PC-3 (cell line): ENCODE measurements at places on chromosomes 2 and 18.

- peak; percentile 68 for DNase-seq
- no peak overlapping the region for H3K27ac ChIP-seq
- H3K27me3 ChIP-seq, result peaks cover 16% of the 10 kb centered on the region
- no peaks in the 10 kb centered on the region for H3K4me1 ChIP-seq
- H3K4me3 ChIP-seq, result no peak overlapping the region
- no peaks in the 10 kb centered on the region for H3K36me3 ChIP-seq
These were observed 565.5 kb downstream of the CCDC85A start for GRCh38 chr2:56749152-56749752.

DNA sequence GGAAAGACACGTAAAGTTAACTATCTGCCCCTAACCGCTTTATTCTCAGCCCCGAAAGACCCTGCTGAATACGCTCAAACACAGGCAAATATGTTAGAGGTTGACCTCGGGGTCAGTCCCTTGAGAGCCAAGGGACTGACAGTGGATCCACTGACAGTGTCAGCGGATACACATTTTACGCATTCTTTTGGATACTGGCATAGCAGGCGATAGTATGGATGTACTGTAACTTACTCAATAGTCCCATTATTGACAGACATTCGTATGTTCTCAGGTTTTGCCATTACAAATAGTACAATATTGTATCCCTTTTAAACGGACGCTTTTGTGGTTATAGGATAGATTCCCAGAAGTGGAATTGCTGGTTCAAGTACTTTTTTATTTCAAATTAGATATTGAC lies 13.4 kb downstream of the ATP6V1B1 start:
- H3K27ac ChIP-seq, result no peak overlapping the region
- H3K36me3 ChIP-seq, result no peaks in the 10 kb centered on the region
- peaks cover 9% of the 10 kb centered on the region for H3K27me3 ChIP-seq
- no peak overlapping the region for H3K4me3 ChIP-seq
- peaks cover 28% of the 10 kb centered on the region for H3K4me1 ChIP-seq

DNA sequence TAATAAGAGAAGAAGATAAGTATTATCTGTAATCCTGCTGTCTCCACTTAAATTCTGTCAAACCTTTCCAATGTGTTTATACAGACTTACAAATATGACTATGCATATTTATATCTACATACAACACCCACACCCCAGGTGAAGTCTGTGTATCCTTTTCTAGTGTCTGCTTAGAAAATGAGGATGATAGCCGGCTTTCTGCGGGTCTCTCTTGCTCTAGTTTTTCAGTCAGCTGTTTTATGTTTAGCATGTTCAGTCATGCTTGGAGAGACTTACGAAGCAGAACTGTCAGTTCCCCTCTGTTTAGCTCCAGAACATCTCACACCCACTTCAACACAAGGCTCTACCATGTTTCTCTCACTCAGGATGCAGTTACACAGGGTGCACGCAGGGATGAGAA lies 137.3 kb upstream of the NFATC1 start:
- H3K36me3 ChIP-seq, result no peaks in the 10 kb centered on the region
- DNase-seq, result no peak
- H3K27ac ChIP-seq, result no peak overlapping the region
- H3K4me1 ChIP-seq, result no peaks in the 10 kb centered on the region
- H3K4me3 ChIP-seq, result no peak overlapping the region

- no peaks in the 10 kb centered on the region for H3K27me3 ChIP-seq
- DNase-seq, result no peak
- no peak overlapping the region for H3K27ac ChIP-seq
- no peaks in the 10 kb centered on the region for H3K4me1 ChIP-seq
These were observed 66.2 kb downstream of the SKA1 start for GRCh38 chr18:50441016-50441415.

- H3K4me1 ChIP-seq, result peaks cover 6% of the 10 kb centered on the region; the same call in 1 of the 2 replicates
- H3K27me3 ChIP-seq, result no peaks in the 10 kb centered on the region
- H3K4me3 ChIP-seq, result no peak overlapping the region
- no peak overlapping the region for H3K27ac ChIP-seq
- DNase-seq, result peak; percentile 63
- H3K36me3 ChIP-seq, result no peaks in the 10 kb centered on the region
These were observed 1167.9 kb downstream of the DSC3 start for GRCh38 chr18:29874519-29875098.

DNA sequence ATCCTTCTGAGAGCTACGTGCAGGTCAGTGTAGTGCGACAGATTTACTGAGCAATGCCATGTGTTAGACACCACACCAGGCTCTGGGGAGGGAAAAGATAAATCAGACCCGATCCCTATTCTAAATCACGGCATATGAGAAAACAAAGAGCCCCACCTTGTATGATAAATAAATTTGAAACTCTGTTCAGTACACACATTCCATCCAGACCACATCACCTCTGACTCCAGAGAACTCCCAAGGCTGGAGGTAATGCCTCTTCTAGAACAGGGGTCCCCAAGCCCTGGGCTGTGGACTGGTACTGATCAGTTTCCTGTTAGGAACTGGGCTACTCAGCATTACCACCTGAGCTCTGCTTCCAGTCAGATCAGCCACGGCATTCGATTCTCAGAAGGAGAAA lies 77.3 kb downstream of the QPCT start:
- no peak for DNase-seq
- no peak overlapping the region for H3K27ac ChIP-seq
- peaks cover 9% of the 10 kb centered on the region for H3K4me1 ChIP-seq
- no peaks in the 10 kb centered on the region for H3K36me3 ChIP-seq
- H3K4me3 ChIP-seq, result no peak overlapping the region
- H3K27me3 ChIP-seq, result no peaks in the 10 kb centered on the region

DNA sequence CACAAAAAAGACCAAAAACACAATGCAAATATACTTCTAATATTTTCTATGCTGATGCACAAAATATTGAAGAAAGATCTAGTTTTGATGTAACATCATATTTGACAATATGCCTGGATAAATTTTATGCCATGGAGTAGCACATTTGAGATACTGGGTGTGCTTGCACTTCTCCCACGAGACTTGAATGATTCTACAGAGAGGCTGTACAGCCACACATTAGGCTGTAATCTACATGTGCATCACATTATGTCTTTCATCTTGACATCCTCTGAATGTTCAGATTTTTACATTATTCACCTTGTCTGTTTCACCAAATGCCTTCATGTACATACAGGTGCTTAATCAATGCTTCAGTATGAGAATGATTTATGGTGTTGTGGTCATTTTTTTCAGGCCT lies 756.4 kb upstream of the CDH7 start:
- H3K27me3 ChIP-seq, result no peaks in the 10 kb centered on the region
- H3K36me3 ChIP-seq, result no peaks in the 10 kb centered on the region
- H3K4me3 ChIP-seq, result no peak overlapping the region
- no peak for DNase-seq

DNA sequence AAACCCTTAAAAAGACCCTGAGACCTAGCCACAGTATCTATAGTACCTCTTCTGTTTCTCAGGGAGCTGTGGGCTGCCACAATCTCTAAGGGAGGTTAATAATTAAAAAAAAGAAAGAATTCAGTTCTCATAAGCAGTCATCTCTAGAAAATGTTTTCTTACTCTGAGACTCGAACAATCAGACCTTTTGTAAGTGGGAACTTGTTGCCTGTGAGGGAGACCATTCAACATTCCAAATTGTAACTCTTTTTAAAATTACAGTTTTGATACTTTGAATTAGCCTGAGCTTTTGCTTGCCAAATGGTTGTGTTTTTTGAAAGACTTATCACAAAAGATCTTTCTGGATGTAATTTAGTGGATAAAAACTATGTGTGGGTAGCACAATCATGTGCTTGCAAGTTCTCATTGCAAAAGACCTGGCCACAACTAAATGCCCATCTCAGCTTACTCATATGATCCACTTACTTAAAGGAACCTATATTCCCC lies 33.3 kb downstream of the IL1R2 start:
- H3K27ac ChIP-seq, result no peak overlapping the region
- DNase-seq, result no peak
- no peaks in the 10 kb centered on the region for H3K27me3 ChIP-seq

DNA sequence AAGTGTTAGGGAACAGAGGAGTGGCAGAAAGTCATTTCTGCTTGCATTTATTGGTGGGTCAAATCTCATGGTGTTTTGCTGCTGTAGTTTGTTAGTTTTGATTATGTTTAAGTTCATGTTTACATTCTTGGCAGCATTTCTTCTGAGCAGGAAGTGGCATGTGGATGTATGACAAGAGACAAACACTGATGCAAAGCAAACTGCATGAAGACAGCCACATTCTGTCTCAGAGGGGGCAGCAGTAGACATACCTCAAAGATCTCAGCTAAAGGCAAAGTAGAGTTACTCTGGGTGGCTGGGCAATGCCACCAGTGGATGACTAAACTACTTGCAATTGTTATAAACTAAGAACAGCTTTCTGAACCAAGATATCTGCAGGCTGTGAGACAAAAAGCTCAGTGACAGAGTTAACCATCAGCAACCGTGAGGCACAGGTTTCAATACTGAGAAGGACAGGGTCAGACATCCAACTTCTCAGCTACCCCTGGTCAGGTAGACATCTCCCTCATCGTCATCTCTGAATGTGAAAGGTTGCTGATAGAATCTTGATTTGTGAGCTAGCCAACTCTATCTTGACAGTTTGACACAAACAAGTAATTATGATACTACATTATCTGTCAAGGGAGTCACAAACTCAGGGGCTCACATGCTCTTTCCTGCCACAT lies 16.4 kb downstream of the GALNT3 start:
- no peaks in the 10 kb centered on the region for H3K27me3 ChIP-seq
- peaks cover 37% of the 10 kb centered on the region for H3K4me1 ChIP-seq
- peak overlapping the region; percentile 36 for H3K4me3 ChIP-seq
- peaks cover 36% of the 10 kb centered on the region for H3K36me3 ChIP-seq
- DNase-seq, result peak; percentile 84

DNA sequence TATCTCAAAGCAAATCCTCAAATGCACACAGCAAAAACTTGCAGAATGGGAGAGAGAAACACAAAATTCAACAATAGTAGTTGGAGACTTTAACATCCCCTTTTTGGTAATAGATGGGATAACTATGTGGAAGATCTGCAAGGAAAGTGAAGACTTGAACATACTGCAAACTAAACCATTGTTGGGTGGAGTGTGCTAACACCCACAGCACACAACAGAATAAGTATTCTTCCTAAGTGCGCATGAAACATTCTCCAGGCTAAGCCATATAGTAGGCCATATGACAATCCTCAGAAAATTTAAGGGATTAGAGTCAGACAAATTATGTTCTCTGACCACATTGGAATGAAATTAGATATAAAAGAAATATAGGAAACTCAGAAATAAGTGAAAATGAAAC lies 230.6 kb downstream of the FBXO15 start:
- H3K27ac ChIP-seq, result no peak overlapping the region
- no peaks in the 10 kb centered on the region for H3K4me1 ChIP-seq
- H3K27me3 ChIP-seq, result peaks cover 17% of the 10 kb centered on the region
- H3K4me3 ChIP-seq, result no peak overlapping the region

DNA sequence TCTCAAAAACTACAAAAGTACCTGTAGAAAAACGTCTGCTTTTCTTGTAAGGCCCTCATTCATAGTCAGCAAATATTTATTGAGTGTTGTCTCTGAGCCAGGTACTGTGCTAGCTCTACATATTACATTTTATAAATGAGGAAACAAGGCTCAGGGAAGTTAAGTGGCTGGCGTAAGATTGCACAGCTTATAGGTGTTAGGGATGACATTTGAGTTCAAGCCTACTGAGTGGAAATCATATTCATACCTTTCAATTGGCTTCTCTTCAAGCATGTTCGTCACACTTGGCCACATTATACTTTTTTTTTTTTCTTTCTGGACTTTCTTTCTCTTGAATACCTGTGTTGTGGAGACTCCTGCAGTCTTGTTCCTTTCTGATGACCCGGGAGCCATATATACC lies 5.9 kb downstream of the NCOA1 start:
- H3K4me3 ChIP-seq, result no peak overlapping the region
- H3K27ac ChIP-seq, result no peak overlapping the region
- no peaks in the 10 kb centered on the region for H3K36me3 ChIP-seq

GRCh38 chr18:60668583-60668982 lies 296.0 kb upstream of the MC4R start:
- no peaks in the 10 kb centered on the region for H3K36me3 ChIP-seq
- no peaks in the 10 kb centered on the region for H3K4me1 ChIP-seq
- DNase-seq, result peak; percentile 25
- peaks cover 11% of the 10 kb centered on the region for H3K27me3 ChIP-seq

DNA sequence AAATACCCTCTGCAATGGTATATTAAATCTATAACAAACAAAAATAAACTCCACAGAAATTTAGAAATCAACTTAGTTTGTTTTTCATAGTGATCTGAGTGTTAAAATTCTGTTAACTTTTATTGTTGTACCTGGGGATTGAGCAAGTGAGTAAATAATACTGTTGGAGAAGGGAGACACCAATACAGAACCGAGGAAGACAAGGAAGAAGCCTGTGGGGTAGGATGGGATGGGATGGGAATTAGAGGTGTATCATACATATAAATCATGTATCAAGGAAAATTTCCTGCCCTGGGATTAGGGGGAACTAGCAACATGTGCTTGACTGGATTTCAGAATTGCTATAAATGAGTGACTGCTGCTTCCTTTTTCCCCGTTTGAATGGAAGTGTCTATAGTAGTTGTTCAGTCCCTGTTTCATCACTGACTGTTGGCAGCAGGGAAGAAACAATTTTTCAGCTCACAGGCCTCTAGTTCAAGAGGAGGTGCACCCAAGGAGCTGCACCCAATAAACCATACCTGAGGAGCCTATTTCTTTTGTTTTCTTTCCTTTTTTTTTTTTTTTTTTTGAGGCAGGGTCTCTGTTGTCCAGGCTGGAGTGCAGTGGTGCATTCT lies 53.1 kb downstream of the SP110 start:
- H3K36me3 ChIP-seq, result no peaks in the 10 kb centered on the region
- DNase-seq, result no peak
- H3K27me3 ChIP-seq, result no peaks in the 10 kb centered on the region
- H3K4me3 ChIP-seq, result no peak overlapping the region

- H3K4me1 ChIP-seq, result no peaks in the 10 kb centered on the region
- DNase-seq, result no peak
- no peak overlapping the region for H3K27ac ChIP-seq
- no peaks in the 10 kb centered on the region for H3K36me3 ChIP-seq
- H3K4me3 ChIP-seq, result no peak overlapping the region
These were observed 143.5 kb downstream of the TCF4 start for GRCh38 chr18:55444536-55444935.

DNA sequence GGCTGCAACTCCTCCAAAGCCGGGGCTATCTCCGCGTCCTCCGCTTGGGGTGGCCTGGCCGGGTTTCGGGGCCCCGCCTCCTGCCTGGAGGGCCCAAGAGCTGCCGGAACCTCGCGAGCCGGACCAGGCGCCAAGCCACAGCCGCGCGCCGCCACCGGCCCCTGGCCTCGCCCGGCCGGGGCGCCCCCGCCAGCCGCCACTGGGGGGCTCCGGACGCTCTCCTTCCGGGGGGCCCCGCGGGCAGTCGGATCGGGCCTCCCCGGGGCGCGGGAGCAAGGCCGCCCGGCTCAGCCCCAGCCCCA lies 17.4 kb upstream of the HAAO start:
- H3K27me3 ChIP-seq, result no peaks in the 10 kb centered on the region
- peak overlapping the region; percentile 81 for H3K4me3 ChIP-seq
- no peaks in the 10 kb centered on the region for H3K36me3 ChIP-seq
- peak; percentile 73 for DNase-seq

DNA sequence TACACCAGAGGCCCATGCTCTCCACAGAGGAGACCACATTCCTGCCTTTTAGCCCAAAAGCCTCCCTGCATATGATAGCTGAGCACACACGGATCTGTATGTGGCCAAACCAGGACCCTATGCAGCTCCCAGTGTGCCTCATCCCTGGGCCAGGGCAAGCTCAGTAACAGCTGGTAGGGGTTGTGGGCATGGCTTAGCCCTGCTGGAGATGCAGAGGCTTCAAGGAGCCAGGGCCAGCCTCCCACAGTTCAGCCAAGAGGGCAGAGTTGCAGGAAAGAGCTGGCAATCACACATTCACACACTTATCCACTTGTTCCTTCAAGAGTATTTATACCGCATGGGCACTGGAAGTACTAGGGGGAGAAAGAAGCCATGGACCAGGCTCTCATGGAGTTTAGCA lies 1.6 kb upstream of the LIMS2 start:
- H3K27ac ChIP-seq, result no peak overlapping the region
- H3K27me3 ChIP-seq, result no peaks in the 10 kb centered on the region
- DNase-seq, result no peak
- H3K4me1 ChIP-seq, result peaks cover 5% of the 10 kb centered on the region; the same call in 1 of the 2 replicates
